ENCODE measurements at places on chromosomes 7 and 10. TPM values are rescaled to one million over a fixed set of nuclear protein-coding genes. Genes with fewer than 3 reads are reported as not detected.

The PIP gene
- not detected for total RNA-seq

The MRLN gene
- total RNA-seq, result not detected

The NPY gene
- 6.3 TPM for total RNA-seq

GRCh38 chr7:147304376-147304775 lies 1187.8 kb downstream of the CNTNAP2 start:
- no peak for DNase-seq

DNA sequence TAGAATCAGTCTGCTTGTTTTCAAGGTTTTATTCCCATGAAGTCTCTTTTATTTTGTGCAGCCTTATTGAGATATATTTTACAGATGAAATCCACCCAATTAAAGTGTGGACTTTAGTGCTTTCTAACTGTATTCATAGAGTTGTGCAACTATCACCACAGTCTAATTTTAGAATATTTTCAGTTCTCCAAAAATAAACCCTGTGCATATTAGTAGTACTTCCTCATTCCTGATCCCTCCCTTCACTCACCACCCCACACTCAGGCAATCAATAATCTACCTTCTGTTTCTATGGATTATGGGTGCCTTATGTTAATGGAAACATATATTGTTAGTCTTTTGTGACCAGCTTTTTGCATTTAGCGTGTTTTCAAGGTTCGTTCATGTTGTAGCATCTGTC lies 185.7 kb upstream of the TMEM72 start:
- DNase-seq, result no peak

DNA sequence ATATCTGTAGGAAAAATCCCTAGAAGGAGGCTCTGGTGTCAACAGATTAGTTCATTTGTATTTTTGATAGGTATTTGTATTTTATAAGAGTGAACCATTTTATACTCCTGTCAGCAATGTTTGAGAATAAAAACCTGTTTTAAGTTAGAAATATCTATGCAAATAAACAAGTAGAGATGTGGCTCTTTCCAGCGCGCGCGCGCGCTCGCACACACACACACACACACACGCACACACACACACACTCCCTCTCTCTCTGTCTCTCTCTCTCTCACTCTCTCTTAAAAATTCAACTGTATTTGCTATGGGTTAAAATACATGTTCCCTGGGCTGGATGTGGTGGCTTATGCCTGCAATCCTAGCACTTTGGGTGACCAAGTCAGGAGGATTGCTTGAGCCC lies 113.9 kb downstream of the SUGCT start:
- no peak for DNase-seq

- DNase-seq, result no peak
Measured at GRCh38 chr10:11595395-11595692, 16.1 kb downstream of the USP6NL start.
